ENCODE measurements at places on chromosomes 3 and 15.

GRCh38 chr15:101560722-101561583 lies 71.4 kb upstream of the PCSK6 start:
- DNase-seq = no peak

- DNase-seq = no peak
Measured at GRCh38 chr15:100895721-100896120, 16.1 kb downstream of the ALDH1A3 start.

DNA sequence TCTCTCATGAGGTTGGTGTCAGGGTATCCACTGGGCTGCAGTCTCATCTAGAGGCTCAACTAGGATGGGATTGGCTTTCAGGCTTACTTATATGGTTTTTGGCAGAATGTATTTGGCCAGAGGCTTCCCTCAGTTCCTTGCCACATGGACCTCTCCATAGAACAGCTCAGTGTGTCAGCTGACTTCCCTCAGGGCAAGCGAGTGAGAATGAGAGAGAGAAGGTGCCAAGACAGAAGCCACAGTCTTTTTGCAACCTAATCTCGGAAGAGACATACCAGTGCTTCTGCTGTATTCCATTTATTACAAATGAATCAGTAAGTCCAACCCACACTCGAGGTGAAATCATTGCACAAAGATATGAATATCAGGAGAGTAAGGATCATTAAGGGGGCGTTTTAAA lies 129.2 kb downstream of the CCNL1 start:
- DNase-seq = no peak

DNA sequence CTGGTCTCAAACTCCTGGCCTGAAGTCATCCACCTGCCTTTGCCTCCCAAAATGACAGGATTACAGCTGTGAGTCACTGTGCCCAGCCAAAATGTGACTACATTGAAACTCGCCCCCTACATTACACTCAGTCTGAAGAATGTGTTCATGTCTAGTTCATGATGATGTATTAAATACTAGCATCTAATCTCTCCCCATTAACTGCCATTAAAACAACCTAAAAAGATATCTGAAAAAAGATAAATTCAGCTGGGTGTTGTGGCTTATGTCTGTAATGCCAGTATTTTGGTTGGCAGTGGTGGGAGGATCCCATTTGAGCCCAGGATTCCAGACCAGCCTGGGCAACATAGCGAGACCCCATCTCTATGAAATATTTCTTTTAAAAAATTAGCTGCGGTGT lies 159.4 kb downstream of the PCCB start:
- no peak for DNase-seq

DNA sequence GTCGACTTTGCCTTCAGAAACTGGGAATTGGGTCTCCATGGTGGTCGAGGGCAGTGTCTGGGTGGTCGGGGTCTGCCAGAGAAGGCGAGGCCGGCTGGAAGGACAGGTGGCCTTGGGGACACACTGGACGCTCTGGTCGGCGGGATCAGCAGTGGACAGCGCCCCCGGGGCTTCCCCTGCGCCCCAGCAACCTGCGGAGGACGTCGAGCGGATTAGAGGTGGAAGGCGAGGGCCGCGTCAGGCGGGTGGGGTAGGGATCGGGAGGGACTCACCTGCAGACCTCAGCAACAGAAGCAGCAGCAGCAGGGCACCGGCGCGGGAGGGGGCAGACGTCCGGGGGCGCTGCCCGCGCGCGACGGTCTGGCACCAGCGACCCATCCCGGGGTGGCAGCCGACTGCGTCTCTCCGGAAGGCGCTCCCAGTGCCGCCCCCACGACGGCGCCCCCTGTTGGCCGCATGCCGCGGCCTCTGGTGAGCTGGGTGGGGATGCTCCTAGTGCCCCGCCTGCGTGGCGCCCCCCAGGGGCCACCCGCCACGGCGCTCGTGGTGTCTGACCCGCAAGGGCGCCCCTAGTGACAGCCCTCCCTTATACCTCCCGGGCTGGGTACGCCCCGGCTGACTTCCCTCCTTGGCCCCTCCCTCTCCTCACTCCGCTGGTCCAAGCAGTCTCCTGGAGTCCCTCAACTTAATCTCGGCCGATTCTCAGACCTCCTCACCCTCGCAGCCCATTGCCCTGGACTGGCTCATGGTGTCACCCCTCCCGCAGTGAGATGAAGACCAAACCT lies at the start of gene PRSS50:
TSS of gene PRSS50 (minus strand) at position 423 of the 785 bp plus-strand sequence. CDS start at position 378, 45 bp downstream.
- no peak for DNase-seq

Data from NCI-H1694 (cell line).